ENCODE measurements at places on chromosomes 12 and 14.
A peak's percentile ranks its signal among the peaks of the same experiment; 100 is the strongest.

- no peak for DNase-seq
Observed at GRCh38 chr14:89164168-89165073, 252.6 kb downstream of the FOXN3 start.

GRCh38 chr14:47678157-47678556 is 2.8 kb upstream of the MDGA2 start:
- no peak for DNase-seq

DNA sequence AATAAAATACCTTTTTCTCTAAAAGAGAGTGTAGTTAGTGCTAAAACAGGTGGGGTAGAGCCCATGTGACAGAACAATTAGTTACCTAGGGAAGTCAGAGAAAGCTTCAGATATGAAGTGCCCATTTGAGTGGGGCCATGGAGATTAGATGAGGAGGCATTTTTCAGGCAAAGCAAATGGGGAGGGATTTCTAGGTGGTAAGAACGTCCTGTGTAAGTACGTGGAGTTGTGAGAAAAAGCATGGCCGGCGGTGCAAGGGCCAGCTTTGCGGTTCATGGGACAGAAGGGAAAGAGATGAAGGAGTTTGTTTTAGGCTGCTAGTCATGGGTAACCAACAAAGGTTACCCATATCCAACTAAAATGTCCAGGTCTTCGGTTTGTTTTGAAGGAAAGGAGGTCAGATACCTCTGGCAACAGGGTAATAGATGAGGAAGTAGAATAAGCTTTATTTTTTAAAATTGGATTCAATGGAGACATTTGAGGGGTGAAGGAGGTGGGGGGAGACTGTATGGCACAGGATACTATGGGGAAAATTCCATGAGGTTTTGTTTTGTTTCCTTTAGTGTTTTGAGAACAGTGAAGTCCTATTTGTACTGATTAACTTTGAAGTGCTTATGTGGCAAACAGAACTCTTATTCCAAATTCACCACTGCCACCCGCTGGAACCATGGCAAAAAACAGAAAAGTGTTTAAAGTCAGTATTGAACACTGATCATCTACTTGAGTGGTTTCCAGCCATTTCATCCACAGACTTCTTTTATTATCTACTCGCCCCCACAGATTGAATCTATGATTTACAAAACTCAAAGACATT is 10.0 kb upstream of the SNRPF start:
- peak; percentile 36 for DNase-seq

- no peak for DNase-seq
Observed at GRCh38 chr12:28708918-28709371, 440.1 kb upstream of the FAR2 start.

DNA sequence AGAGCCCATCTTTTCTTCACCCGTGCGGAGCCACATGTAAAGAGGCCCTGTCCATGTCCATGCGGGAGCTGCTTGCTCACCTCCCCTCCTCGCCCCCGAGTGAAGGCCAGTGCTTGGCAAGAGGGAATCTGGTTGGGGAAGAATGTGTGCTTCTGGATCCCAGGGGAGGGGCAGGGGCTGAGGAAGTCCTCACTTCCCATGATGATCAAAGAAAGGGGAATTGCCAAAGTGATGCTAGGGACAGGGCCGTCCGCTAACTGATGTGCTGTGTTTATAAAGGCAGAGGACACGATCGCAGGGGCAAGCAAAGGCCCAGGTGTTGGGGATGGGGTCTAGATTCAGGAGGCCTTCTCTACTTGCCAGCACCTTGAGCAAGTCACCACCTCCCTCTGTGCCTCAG is 137.4 kb upstream of the PRMT8 start:
- DNase-seq = no peak

DNA sequence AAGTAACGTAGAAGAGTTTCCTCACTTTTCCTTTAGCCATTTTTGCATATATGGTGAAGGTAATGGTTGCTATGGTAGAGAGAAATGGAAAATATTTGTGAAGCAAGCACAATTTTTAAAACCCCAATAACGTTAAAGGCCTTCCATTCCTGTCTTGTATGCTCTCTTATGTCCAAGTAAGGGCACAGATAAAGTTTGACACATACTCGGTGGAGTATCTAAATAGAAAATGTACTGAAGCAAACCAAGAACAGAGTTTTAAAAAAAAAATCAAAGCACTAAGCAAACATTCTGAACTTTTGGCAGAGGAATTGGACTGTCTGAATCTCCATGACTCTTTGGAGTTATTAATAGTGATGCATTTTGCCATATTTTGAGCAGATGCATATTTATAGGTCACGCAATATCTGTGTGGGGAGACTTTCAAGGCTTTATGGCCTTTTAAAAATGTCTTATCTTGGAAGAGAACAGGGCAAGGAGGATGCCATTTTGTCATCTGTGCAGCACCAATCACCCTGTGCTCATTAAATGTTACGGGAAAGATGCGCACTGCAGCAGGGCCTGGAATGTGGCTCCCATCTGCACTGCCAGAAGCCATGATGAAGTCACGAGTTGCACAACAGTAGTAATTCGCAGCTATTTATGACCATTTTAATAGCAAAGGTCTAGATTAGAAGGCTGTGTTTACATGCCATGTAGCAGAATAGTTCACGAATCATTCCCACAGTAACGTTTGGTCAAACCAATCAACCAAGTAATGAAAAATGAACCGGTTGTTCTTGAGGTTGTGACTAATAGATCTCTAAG is 23.3 kb upstream of the AMIGO2 start:
- DNase-seq = no peak

- no peak for DNase-seq
Observed at GRCh38 chr14:87468531-87468930, 524.5 kb downstream of the GALC start.

GRCh38 chr12:9751204-9752144 is 9.2 kb downstream of the CD69 start:
- peak; percentile 60 for DNase-seq

DNA sequence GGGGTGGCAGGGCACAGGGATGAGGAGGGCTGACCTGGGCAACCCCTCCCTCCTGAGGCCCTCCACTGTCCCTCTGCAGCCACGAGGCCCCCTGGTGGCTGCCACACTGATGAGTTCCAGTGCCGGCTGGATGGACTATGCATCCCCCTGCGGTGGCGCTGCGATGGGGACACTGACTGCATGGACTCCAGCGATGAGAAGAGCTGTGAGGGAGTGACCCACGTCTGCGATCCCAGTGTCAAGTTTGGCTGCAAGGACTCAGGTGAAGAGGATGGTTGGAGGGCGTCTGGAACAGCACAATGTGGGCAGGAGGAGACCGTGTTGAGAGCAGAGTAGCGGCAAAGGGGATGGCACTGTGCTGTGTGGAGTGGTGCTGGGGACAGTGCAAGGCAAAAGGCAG is 25.7 kb upstream of the LRP1-AS start:
- no peak for DNase-seq

GRCh38 chr12:52833922-52834726 is at the start of gene KRT79:
Gene KRT79 (minus strand): TSS chr12:52834311. CDS start chr12:52834260, 51 bp downstream.
- no peak for DNase-seq

DNA sequence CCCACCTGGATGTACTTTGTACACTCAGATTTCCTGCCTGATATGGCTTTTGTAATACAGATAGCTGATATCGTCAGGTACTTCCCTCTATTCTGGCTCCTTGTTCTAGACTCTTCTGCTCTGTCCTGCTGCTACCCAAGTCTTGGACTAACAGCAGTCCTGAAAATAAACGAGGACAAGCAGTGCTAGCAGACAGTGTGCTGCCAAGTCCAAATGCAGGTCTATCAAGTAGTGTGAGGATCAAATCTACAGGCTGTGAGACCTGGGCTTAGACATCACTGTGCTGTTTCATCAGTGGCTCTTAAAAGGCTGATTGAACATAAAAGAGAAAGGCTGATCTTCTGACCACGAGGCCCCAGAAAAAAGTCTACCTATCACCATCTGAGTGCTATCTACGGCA is 418.1 kb downstream of the APAF1 start:
- no peak for DNase-seq

DNA sequence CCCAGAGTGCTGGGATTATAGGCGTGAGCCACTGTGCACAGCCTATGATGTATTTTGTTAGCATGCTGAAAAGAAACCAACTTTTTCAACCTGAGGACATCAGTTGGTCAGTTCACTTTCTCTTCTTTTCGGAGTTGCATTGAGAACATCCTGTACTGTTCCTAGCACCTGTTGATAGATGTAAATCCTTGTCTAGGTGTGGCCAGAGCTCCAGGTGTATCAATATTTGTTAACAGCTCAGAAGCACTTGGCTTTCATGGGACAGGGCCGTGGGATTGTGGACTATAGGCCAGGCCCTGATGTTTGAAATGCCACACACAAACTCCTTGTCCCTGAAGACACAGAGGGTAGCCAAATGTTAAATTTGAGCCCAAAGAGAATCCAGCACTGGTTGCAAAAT is 14.9 kb downstream of the HCAR2 start:
- no peak for DNase-seq

- no peak for DNase-seq
Observed at GRCh38 chr14:64755781-64756221, 51.6 kb downstream of the PLEKHG3 start.
